ENCODE measurements at places on chromosomes 1 and 21.

GRCh38 chr1:207221934-207222351, 99.5 kb upstream of the CD55 start:
- DNase-seq = no peak

DNA sequence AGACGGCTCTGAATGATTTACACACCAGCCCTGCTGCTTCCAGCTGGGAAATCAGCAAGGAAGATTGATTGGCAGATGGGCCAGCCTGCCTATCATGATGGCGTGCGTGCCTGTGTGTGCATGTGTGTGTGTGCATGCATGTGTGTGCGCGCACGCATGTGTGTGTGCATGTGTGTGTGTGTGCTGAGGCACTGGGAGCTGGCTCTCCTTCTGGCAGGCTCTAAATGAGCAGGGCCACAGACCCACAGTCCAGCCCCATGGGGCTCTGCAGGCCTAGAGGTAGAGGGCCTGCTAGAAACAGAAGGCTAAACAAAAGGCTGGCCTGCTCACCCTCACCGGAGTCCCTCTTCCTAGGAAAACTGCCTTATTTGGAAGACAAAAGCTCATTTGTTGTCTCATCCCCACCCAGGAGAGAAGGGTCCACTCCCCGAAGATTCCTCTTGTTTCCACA, 6.0 kb downstream of the KLHDC8A start:
- peak; percentile 66 for DNase-seq

GRCh38 chr1:74396933-74397332, 115.5 kb downstream of the LRRC53 start:
- DNase-seq = no peak

DNA sequence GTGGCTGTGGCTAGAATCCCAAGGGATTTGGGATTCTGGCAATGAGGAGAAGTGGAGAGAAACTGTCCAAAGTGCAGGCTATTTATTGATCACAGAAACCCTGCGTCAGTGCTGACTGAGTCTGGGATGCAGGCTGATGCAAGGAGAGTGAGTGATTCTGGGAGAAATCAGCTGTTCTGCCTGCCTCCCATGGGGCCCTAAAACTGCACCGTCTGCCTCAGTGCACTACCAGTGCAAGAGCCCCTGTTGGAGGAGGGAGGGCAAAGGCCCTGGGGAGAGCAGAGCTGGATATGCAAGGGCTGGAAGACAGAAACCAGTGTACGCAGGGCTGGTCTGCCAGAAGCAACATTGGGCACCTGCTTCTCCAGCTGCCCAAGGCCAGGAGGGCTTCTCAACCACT, 42.6 kb downstream of the C1orf198 start:
- no peak for DNase-seq

- DNase-seq = no peak
Observed at GRCh38 chr21:45467221-45467779, 62.3 kb downstream of the COL18A1 start.
